ENCODE measurements at places on chromosomes 2 and 18.

DNA sequence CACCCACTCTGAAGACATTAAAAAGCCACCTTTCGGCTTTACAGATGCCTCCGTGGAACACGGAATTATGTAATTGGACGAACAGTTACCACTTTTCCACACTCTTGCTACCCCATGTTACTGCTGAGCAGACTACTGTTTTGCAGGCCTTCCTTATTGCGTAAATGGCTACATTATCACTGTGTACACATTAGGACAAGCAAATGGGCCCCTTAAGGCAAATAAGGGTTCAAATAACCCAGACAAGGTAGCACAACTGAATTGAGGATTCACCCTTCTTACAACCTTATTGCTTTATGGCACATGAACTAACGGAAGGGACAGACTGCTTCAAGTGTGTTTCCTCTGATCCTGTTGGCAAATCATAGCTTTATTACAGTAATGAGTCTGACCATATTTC lies 832.2 kb upstream of the FANCL start:
- DNase-seq, result no peak

DNA sequence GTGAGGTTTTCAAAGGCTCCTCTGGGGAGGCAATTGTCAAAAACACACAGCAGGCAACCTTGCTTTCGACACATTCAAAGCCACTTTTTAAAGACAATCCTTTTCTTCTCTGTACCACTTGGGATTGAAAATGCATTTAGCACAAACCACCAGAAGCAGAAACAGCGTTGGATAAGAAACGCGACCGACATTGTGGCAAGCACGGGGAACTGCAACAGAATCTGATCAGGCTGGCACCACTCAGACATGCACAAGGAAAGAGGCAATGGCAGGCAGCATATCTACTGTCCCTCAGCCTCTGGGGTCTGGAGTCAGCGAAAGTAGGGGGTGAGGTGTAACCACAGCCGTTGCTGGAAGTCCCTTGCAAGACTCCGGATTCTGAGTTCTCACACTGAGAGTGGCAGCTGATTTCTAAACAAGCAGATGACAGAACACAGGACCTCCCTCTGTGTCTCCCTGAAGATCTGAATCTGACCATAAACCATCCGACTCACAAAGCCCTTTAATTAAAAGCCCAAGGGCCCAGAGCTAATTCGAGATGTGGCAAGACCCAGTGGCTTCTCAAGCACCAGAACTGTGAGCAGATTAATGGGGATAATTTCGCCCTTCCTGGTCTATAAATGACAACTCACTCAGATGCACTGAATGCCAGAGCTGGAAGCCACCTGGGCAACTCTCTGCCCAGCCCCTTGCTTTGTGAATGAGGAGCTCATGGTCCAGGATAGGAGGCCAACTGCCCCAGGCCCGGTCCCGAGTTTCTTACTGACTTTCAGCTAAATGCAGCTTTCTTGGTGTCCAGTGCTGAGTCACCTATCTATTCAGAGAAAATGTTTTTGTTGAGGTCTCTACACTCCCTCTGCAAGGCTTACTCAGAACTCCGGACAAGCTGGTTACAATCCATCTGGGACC lies 29.6 kb downstream of the CYRIA start:
- no peak for DNase-seq

- no peak for DNase-seq
These were observed 72.0 kb downstream of the KCNG2 start for GRCh38 chr18:79869591-79870300.

DNA sequence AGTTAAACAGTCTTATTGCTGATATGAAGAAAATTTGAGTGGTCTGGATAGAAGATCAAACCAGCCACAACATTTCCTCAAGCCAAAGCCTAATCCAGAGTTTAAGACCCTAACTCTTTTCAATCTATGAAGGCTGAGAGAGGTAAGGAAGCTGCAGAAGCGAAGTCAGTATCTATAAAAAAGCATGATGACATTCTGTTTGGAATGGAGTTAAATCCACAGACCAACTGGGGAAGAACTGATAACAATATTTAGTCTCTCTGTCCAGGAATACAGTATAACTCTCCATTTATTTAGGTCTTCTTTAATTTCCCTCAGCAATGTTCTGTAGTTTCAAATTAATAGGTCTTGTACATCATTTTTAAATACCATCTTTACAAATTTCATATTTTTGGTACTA lies 16.0 kb downstream of the PIGN start:
- DNase-seq, result no peak

Measured in T-helper 9 cell (primary cell).